ENCODE measurements at places on chromosomes 3 and 15. TPM values are rescaled to one million over a fixed set of nuclear protein-coding genes. Genes with fewer than 3 reads are reported as not detected.

GRCh38 chr3:192366916-192367315, 360.4 kb downstream of the FGF12 start:
- DNase-seq, result no peak

Gene CFAP91
- total RNA-seq, result 0.54 TPM

DNA sequence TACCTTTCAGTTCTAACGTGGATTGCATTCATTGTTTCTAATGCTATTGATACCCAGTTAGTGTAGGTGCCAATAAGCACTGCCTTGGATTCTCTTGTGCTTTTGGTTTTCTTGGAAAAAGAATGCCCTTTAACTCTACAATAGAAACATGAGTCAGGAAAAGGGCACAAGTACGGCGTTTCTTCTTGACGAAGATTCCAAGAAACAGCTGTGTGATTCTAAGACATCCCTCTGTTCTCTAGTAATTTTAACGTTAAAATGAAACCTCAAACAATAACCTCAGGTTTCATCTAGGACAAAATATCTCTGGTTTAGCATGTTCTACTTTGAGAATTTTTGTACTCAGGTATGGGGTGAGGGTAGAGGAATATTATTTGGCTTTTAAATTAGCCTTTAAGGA, 540.5 kb upstream of the ATP11B start:
- no peak for DNase-seq

DNA sequence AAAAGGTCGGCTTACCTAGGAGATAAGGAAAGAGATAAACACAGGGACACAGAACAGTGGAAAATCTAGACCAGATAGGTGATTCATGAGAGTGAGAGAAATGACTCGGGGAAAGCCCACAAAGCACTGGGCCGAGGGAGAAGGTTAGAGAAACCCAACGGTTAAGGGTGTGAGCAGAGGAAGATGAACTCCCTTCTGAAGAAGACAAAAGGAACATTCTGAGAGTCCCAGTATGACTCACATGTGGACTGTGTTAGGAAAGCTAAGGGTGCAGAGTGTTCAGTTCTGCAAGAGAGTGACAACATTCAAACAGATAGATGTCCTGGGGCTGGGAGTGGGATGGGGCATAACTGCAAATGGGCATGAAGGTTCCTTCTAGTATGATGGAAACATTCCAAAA, 83.0 kb downstream of the CNTN3 start:
- no peak for DNase-seq

Gene MAPKBP1
- total RNA-seq, result 61.9 TPM

Gene NR1D2
- 10.8 TPM for total RNA-seq

Gene APEH
- 191 TPM for total RNA-seq
